ENCODE measurements at places on chromosomes 5 and 9.

DNA sequence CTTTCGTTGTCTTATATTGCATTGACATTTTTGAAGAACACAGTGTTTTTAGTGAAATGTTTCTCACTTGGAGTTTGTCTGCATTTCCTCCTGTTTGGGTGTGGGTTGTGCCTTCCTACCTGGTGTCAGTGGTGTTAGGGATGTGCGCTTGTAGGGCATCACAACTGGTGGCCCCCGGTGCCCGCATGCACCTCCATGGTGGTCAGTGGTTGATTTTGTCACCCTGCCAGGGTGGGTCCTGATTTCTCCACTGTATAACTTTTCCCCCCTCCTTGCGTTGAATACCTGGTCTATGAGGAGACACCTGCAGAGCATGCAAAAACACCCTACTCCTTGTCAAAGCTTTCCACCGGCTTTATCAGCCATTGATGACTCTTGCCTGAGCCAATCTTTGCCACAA is 132.9 kb downstream of the BARX1 start:
- no peak for DNase-seq

GRCh38 chr9:115674091-115674490 is 479.5 kb upstream of the PAPPA start:
- DNase-seq = no peak

DNA sequence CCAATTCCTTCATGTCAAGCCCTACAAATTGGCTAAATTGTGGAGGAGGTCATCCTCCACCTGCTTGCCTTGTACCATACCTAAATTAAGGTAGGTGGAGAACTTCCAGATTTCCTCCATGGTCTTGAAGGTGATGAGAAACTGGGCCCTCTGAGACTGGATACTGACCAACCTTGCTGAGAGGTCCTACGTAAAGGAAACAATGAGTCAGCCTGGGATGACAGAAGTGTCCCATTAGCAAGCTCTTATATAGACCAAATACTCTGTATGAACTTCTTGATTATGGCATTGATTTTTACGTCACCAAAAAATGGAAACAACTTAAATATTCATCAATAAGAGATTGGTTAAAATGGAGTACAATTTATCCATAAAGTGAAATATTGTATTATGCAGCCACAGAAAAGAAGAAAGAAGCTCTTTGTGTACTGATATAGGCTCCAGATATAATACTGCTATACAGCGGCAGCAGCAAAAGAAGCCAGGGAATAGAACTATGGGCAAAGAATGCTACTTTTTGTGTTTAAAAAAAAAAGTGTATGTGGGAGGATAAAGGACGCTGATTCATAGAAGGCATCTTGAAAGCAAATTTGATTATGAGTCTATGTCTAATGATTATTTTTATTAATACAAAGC is 18.3 kb downstream of the SH3TC2 start:
- DNase-seq = no peak

GRCh38 chr5:31911291-31912265 is 262.5 kb downstream of the GOLPH3 start:
- no peak for DNase-seq

GRCh38 chr5:9059920-9060691 is 485.8 kb downstream of the SEMA5A start:
- no peak for DNase-seq

DNA sequence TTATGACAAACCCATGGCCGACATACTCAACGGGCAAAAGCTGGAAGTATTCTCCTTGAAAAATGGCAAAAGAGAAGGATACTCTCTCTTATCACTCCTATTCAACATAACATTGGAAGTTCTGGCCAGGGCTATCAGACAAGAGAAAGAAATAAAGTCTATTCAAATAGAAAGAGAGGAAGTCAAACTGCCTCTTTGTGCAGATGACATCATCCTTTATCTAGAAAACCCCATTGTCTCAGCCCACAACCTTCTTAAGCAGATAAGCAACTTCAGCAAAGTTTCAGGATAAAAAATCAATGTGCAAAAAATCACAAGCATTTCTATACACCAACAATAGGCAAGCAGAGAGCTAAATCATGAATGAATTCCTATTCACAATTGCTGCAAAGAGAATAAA is 1799.9 kb upstream of the ACO1 start:
- no peak for DNase-seq

- no peak for DNase-seq
These were observed 168.2 kb downstream of the CD180 start for GRCh38 chr5:67028371-67028770.

- no peak for DNase-seq
These were observed 32.9 kb upstream of the IFNK start for GRCh38 chr9:27491154-27491553.

- DNase-seq = no peak
These were observed 7.2 kb upstream of the DUSP1 start for GRCh38 chr5:172777881-172778814.

DNA sequence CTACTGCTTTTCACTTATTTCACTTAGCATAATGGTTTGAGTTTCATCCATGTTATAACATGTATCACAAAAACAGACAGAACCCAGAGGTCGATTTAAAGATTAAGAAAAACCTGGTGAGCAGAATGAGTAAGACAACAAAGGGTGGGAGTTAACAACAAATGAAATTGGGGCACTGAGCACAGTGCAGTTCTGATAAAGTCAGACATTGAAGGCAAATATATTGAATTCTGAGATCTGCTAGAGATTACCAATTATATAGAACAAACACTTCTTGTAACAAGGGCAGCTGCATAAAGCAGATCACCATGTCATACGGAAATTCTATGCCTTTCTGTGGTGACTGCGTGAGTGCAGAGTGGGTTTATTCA is 517.3 kb upstream of the RORB start:
- no peak for DNase-seq

DNA sequence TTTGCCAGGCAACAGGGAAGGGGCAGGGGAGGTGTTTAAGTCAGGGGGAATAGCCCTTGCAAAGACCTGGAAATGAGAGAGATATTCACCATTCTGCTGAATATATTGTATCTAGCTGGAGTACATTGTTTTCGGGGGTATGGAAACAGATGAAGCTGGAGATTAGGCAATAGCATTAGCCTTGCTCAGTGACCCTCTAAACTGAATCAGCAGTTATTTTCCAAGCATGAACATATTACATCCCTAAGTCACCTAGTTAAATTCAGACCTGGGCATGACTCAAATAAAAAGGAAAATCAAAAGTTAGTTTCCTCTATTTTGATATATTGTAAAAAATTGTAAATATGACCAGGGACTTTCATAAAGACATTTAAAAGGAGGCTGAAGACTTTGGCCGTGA is 544.6 kb upstream of the TRPC7 start:
- no peak for DNase-seq

DNA sequence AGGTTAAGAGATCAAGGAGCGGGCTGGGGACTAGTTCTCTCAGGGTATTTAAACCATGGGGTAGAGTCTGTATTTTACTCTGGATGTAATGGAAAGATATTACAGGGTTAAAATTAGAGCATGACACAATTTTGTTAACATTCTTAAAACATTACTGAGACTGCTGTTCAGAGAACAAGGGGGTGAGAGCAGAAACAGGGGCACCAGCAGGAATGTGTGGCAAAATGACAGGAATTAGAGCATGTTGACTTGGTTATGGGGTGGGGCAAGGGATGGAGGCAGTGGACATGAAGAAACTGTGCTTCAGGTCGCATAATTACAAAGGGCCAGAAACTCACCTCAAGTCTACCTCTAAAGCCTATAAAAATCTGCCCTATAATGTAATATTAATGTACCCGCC is 75.0 kb downstream of the TMEM232 start:
- DNase-seq = no peak

- no peak for DNase-seq
These were observed 6.2 kb downstream of the SLC45A2 start for GRCh38 chr5:33978306-33978705.

DNA sequence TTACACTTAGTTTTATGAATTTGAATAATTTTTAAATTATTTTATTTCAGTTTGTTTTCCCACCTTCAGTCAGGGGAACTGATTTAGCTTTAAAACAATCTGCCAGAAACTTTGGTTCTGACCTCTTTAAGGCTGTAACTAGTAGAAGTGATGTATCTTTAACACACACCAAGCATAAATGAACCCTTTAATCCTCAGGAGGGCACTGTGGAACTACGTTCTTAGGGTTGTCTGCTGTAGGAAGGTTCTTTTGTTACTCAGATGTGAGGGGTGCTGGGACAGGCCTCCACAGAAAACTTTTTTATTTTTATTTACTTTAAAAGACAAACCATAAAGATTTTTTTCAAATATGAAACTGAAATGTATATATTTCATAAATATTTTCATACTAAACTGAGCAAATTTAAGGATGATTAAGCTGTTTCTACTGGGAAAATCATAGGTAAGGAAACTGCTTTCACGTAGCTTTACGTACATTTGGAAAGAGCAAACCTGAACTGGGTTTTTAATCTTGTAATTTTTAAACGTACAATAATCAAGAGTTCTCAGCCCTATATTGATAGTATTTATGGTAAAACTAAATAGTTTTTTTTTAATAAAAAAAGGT is 5.3 kb downstream of the KLF4 start:
- peak; percentile 76 for DNase-seq

DNA sequence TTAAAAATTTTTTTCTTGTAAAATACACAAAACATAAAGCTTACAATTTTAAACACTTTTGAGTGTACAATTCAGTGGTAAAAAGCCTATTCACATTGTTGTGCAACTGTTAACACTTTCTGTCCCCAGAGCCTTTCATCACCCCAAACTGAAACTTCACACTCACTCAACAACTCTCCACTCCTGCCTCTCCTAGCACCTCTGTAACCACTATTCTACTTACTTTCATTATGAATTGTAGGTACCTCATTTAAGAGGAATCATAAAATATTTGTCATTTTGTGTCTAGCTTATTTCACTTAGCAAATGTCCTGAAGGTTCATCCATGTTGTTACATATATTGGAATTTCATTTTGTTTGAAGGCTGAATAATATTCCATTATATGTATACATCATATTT is 4.3 kb upstream of the ZNF510 start:
- no peak for DNase-seq

DNA sequence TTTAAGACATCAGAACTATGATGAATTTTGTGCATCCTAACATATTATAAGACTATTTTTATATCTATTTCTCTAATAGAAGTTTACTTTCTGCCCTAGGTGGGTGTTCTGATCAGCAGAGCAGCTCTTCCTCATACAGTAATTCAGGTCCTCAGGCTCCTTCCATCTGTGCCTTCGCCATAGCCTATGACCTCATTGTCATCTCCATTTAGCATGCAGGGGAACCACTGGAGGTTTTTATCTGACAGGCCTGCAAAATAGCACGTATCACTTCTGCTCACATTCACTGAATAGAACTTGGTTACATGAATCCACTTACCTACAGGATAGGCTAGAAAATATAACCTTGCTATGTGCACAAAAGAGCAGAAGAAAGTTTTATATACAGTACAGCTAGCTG is 159.4 kb upstream of the CCNH start:
- DNase-seq = no peak

DNA sequence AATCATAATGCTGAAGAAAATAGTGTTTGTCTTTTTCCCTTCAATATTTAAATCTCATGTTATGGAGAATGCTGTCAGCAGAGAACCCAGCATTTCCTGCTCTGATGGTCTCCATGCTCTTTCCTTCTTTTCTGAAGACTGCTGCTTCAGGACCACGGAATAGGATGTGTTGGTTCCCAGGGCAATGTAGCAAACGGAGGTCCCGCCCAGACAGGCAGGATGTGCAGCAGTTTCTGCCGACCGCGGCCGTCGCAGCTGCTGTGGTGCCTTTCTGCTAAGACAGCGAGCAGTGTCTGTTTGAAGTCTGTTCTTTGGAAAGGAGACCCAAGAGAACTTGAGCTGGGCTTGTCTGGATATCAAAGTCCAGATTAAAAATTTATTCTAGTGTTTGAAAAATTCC is 654.3 kb downstream of the CCDC171 start:
- DNase-seq = no peak

DNA sequence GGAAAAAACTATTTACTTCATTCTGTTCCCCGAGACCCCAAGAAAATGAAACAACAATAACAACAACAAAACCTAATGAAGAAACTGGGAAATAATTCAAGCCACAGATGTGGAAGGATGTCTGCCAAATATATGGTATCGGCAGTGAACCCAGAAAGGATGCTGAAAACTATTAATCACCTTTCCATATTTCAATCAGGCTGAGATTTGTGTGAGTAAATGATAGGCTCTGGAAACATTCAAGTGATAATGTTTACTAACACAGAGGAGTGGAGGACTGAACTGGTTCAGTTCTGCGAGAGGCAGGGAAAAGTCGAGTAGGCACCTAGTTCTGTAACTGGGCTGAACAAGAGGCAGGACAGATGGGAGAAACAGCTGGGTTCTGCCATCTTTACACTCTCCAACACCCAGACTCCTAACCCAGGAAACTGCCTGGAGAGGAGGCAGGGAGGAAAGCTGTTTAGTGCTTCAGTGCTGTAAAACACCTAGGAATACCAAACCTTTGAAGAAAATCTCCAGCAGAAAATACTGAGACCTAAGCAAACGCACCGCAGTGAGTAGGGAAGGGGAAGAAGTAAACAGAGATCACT is 96.8 kb upstream of the GNA14 start:
- DNase-seq = no peak

- DNase-seq = peak; percentile 51
These were observed 134.7 kb upstream of the DMRT1 start for GRCh38 chr9:706606-707459.

- no peak for DNase-seq
These were observed 18.9 kb upstream of the NPR3 start for GRCh38 chr5:32692036-32692746.

- DNase-seq = no peak
These were observed 44.6 kb downstream of the IRF1 start for GRCh38 chr5:132445930-132446329.

GRCh38 chr9:93262537-93263310 is 78.8 kb downstream of the WNK2 start:
- DNase-seq = no peak

GRCh38 chr9:11086561-11086960 is 473.8 kb upstream of the PTPRD start:
- DNase-seq = no peak

DNA sequence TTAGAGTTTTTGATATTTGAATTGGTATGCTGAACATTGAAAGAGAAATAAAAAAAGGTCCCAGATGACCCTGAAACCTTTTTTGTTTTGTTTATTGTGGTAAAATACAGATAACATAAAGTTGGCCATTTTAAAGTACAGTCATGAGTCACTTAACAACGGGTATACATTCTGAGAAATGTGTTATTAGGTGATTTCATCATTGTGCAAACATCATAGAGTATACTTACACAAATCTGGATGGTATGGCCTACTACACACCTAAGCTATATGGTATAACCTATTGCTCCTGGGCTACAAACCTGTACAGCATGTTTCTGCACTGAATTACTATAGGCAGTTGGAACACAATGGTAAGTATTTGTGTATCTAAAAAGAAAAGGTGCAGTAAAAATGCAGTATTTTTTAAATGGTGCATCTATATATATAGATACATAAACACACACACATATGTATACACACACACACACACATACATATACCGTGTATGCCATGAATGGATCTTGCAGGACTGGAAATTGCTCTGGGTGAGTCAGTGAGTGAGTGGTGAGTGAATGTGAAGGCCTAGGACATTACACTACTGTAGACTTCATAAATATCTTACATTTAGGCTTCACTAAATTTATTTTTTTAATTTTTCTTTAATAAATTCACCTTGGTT is 31.0 kb downstream of the TTC1 start:
- DNase-seq = no peak

GRCh38 chr9:76717176-76717575 is 47.1 kb upstream of the PCA3 start:
- no peak for DNase-seq

Measured in hindlimb muscle (tissue), 1 donor.